CD4-positive, alpha-beta T cell treated with Interleukin-15 for 4 hours (primary cell): ENCODE measurements at places on chromosomes 3 and 15.

DNA sequence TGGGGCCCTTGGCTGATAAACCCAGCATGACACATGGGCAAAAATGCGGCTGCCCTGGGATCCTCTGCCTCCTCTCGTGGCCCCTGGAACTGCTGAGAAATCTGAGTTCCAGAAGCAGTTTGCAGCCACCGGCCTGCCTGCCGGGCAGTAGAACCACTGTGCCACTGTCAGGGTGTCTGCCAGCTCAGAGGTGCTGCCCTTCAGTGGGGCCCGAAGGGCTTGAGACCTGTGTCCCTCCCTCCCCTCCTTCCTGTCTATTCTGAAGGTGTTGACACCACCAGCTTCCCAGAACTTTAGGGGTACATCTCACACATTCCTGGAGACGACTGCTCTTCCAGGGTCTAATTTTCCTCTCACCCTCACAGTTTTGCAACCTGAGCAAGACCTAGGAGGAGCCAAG, 88.2 kb upstream of the POMGNT2 start:
- DNase-seq = no peak

DNA sequence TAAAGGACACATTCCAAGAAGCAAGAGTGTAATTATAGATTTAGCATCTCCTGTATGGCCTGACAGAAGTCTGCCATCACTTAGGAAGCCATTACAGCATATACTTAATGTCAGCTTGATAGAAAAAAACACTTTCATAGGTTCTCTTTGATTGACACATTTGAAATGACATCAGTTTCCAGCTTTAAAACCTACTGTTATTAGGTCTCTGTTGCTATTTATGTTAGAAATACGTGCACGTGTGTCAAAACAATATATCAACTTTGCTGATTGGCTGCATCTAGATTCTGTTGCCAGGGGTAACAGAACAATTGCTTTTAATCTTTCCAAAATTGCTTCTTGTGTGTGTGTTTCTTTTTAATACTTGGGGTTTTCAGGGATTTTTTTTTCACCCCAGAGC, 389.3 kb upstream of the ATP11B start:
- no peak for DNase-seq

DNA sequence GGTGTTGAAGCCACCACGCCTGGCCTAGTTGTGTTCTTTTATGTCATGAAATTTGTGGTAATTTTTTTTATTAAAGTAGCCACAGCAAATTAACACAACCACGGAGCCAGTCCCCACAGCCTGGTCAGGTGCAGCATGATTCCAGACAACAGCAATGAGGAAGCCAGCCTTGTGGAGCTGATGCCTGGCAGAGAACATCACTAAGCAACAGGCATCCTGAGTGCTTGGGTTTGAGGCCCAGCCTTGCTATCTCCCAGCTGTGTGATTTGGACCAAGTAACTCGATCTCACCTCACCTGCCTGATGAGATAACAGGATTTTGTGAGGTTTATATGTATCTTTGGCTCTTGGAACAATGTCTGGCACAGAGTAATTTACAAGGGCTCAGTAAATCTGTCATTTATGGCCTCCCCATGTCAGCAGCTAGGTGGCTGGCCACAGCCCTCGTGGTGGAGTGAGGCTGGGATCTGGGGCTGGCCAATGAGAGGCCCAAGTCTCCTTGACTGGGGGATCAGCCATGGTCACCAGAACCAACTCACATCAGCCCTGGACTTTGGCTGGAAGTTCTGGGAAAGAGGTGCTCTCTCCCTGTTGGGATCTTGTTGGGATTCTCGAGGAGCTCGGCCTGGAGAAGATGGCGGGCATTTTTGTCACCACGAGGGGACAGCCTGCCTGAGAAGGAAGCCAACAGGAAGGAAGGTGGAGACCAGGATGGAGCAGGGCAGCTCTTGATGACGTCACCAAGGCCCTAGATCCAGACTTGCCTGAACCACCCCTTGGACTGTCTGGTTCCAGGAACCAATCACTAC, 22.8 kb upstream of the FLNB start:
- DNase-seq = no peak

- DNase-seq = no peak
Observed at GRCh38 chr3:148457886-148458285, 239.8 kb upstream of the AGTR1 start.

GRCh38 chr3:193978030-193978429, 157.9 kb upstream of the HES1 start:
- DNase-seq = no peak

DNA sequence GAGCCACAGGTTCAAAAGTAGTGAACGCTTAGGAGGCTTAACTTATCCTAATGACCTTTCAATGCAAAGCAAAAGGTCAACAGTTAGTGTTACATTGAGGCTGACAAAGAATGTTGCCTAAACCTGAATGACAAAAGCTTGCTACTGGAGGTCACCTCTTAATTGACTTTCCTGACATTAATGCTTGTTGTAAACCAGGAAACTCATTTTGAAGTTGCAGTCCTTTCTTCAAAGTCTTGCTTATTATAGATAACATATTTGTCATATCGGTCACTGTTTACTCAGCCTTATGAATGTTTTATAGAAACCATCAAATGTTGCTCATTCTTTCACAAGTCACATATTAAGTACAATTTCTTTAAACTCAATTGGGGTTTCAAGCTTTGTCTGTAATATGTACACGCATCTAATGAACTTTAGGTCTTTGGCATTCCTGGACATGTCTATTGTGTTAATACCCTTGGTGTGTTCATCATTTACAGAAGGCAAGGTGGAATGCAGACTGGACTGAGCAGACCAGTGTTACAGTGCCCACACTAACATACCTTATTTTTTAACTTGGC, 488.2 kb upstream of the NECTIN3 start:
- no peak for DNase-seq

- DNase-seq = no peak
Observed at GRCh38 chr15:100471933-100472332, 56.8 kb downstream of the CERS3 start.
